A549 treated with Mapracorat at 1 μM for 4 hours (cell line): ENCODE measurements at places on chromosomes 13 and 19. TPM values are rescaled to one million over a fixed set of nuclear protein-coding genes. Genes with fewer than 3 reads are reported as not detected.

SIGLEC14 gene
- 0.08 to 0.20 TPM in 2 of 5 replicates, not detected in the others for total RNA-seq

PSG11 gene
- not detected in 5 replicates for total RNA-seq

ZNF497 gene
- 0.91 to 1.7 TPM (median 1.3 TPM) in 5 replicates for total RNA-seq

SCEL gene
- total RNA-seq = 0.50 to 0.88 TPM (median 0.72 TPM) in 5 replicates

GRIN3B gene
- total RNA-seq = 1.8 to 5.0 TPM (median 2.5 TPM) in 5 replicates

ZNF726 gene
- total RNA-seq = 0.48 to 0.78 TPM (median 0.61 TPM) in 5 replicates

CPAMD8 gene
- total RNA-seq = 0.08 to 0.13 TPM (median 0.13 TPM) in 3 of 5 replicates, not detected in the others
